NCI-H1092 (cell line): ENCODE measurements at places on chromosomes 7 and 10.

DNA sequence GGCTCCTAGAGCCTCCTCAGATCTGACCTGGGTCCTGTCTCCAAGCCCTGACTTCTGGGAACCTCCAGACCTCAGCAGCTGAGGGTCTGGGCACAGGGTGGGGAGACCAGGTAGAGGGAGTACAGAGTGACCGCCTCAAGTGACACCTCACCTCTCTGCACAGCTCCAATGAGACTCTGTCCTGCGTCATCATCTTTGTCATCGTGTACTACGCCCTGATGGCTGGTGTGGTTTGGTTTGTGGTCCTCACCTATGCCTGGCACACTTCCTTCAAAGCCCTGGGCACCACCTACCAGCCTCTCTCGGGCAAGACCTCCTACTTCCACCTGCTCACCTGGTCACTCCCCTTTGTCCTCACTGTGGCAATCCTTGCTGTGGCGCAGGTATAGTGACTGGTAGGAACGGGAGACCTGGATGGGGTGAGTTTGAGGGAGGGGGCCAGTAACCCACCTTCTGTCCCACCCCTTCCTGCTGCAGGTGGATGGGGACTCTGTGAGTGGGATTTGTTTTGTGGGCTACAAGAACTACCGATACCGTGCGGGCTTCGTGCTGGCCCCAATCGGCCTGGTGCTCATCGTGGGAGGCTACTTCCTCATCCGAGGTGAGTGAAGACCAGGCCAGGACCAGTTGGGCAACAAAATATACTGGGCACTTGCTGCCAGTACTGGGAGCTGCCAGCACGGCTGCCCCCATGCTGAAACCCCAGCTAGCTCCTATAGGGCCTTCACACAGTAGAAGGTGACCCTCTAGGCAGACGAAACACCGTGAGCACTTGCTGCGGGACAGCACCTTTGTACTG, 17.8 kb downstream of the SMO start:
- DNase-seq, result no peak

DNA sequence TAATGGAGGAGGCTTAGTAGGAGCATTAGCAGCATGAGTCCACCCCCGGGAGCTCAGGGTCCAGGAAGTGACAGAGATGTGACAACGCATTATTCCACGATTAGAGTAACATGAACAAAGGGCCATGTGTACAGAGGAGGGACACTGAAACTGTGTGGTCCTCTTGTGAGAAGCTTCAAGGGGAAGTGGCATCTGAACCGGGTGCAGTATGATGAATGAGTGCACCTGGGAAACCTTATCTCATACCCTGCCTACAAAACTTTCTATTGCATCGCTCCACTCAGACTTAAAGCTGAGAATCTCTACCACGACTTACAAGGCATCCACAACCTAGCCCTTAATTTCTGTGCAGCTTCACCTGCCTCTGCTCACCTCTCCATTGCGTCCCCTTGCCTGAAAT, 115.3 kb upstream of the AMPH start:
- DNase-seq, result no peak

- no peak for DNase-seq
Observed at GRCh38 chr7:85061456-85061855, 125.4 kb downstream of the SEMA3D start.

DNA sequence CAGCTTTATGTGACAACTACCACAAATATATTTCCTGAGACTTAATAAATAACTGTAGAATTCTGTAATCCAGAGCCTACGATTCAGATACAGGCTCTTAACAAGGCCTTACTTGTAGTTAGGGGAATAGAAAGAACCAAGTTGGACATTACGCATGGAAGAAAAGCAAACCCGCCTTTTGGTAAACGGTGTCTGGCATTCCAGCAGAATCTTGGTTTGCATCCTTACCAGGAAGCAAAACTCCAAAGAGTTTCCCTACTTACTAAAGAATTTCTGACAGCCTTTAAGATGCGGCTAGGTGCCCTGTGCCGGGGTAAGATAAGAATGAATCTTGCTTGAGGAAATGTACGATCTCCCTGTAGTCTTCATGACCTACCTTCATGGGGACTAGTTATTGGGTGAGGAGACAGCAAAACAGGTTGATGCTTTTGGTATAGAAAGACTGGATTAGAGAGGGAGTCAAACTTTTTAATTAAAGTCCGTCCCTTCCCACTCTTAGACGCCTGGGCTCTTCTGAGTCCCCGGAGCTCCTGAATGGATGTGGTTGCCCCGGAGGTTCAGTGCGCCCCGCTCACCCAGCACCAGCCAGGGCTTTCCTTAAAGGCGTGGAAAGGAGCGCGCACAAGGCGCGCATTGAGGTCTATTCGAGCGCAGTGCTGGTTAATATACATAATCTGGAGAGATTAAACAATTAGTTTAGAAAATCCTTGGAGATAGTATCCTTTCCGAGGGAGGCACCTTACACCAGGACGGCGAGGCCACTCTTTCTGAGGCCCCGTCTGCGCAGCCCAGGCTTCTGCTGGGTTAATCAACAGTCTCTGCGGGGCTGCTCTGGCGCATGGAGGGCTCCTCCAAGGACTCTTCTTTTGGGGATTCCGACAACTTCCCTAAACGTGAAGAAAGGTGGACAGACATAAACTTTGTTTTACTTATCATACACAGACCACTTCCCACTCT, 11.5 kb downstream of the PTF1A start:
- DNase-seq, result no peak

DNA sequence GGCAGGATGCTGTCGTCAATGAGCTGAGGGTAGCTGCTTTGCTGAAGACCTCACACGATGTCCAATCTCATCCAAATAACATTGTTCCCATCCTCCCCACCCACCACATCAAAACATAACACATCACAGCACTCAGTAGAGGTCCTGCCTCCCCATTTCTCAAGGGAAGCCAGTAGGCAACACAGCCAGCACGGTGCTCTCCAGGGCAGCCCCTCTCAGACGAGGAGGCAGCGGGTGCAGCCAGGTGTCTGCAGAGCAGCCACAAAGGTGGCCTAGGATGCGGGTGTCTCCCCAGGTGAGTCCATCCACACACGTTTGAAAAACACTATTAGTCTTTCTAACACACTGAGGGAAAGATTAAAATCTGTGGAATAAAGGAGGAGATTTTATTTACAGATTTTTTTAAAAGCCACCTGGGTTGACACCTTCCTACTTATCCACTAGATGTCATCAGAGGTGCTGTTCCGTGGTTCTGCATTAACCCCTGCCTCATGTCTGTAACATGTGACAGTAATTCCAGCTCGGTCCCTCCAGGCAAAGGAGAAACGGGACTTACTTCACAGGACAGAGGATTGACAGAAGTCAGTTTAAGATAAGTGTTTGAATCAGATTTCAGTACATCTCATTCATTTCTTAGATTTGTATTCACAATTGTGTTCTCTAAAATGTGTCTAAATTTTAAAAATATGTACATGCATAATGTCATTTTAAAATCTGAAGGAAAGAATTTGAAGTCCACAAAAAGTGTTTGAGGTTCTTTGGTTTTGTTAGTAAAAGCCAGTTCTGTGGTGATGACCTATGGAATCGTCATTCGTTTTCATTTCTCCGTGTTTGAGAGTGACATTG, 68.0 kb downstream of the LANCL2 start:
- DNase-seq, result peak; percentile 62

- no peak for DNase-seq
Observed at GRCh38 chr10:34494012-34494411, 321.1 kb downstream of the PARD3 start.

GRCh38 chr7:45104844-45105587, 6.5 kb downstream of the TBRG4 start:
- no peak for DNase-seq

DNA sequence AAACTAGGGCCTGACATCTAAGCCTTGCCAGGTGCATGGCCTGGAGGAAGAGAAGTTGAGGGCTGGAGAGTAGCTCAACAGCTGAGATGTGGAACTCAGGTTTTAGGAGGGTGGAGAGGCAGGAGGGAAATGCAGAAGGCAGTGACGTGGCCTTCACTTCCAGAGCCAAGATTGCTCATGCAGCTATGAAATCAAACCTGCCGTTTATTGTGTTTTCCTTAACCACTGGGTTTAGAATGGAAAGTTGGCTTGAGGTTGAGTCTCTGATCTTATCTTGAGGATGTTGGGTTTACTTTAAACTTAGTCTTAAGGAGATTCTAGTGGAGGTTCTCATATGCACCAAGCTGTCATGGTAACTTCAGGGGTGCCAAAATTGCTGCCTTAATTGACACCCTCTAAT, 178.6 kb downstream of the SORCS3 start:
- DNase-seq, result no peak

DNA sequence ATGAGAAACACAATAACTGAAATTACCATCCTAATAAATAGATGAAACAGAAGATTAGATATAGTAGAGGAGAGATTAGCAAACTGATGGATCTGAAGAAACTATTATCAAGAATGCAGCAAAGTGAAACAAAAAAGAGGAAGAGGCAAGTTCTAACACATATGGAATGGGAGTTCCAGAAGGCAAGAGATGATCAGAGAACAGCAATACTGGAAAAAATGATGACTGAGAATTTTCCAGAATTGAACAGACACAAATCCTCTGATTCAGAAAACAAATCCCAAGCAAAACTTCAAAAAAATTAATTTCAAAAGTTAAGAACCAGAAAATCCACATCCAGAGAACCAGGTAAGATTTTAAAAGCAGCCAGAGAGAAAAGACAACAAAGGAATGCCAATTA, 20.2 kb upstream of the CYREN start:
- DNase-seq, result no peak

DNA sequence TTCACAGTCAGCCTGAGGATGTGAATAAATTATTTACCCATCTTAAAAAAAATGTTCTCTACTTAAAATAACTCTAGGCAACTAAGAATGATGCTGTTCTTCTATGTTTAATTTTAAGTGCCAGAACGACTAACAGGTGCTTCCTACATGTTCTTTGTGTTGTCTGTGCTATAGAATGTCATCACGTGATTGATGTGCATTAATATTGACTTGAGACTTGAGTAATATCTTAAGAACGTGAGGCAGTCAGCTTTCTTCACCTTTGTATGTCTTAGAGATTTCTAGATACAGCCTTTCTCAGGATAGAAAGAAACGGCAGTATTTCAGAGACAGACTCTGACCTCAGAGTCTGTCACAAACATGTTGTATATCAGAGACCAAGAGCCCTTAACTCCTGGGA, 274.6 kb downstream of the KCND2 start:
- DNase-seq, result no peak

DNA sequence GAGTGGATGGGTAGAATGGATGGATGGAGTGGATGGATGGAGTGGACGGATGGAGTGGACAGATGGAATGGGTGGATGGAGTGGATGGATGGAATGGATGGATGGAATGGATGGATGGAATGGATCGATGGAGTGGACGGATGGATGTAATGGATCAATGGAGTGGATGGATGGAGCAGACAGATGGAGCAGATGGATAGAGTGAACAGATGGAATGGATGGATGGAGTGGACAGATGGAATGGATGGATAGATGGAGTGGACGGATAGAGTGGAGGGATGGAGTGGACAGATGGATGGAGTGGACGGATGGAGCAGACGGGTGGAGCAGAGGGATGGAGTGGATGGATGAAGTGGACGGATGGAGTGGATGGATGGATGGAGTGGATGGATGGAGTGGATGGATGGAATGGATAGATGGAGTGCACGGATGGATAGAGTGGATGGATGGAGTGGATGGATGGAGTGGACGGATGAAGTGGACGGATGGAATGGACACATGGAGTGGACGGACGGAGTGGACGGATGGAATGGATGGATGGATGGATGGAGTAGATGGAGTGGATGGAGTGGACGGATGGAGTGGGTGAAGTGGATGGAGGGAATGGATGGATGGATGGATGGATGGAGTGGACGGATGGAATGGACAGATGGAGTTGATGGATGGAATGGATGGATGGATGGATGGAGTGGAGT, 260.3 kb upstream of the C7orf33 start:
- no peak for DNase-seq

GRCh38 chr7:295155-296154, 5.5 kb downstream of the FOXL3 start:
- DNase-seq, result no peak

GRCh38 chr7:54846273-54846672, 87.3 kb upstream of the SEC61G start:
- DNase-seq, result no peak

DNA sequence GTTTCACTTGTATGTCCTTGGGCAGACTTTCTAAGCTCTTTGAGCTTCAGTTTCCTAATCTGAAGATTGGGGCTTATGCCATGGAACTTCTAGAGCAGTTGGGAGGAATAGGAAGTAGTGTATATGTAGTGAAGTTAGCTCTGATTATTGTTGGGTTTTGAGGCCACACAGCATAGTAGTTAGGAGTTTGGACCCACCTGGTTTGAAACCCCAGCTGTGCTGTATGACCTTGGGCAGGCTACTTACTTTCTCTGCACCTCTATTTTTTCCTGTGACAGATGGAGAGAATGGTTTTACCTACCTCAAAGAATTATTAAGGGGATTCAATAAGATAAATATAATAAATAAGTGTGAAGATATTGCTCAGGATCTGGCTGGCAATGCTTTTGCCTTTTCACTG, 61.4 kb upstream of the ADRB1 start:
- no peak for DNase-seq

DNA sequence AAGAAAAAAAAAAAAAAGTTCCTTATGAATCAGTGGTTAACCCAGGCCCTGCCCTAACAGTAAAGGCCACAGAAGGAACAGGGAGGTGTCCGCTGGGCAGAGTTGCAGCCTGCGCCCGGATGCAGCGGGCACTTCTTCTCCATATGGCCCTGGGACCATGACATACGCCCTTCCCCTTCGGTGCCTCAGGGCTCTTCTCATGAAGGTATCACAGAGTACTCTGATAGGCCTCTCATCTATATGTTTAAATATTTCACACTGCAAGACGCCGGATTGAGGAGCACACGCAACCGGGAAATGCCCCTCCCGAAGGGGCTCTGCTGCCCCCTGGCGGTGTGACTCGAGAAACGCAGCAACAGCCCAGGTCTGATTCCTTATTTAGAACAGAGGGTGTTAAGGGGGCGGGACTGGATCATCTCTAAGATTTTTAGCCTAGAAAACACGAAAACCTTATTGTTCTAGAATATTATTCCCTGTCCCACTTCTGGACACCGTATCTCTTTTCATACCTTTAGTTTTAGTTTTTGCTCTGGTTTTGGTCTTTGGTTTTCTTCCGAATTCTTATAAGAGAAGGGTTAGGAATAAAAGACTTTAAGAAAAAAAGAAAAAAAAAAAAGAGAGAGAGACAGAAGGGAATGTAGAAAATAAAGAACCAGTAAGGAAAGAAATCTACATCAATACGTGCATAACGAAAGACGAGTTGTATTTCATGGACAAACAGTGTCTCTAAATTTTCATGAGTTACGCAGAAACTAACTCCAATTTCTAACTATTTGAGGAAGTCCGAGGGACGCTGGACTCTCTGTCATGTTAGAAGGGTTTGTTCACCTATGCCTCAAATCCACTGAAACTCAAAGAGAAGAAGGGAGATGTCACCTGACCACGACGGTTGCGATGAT, 12.0 kb downstream of the DAGLB start:
- peak; percentile 71 for DNase-seq

GRCh38 chr10:59240582-59241183, 64.2 kb downstream of the PHYHIPL start:
- no peak for DNase-seq

GRCh38 chr10:124903111-124903510, 38.8 kb upstream of the ZRANB1 start:
- no peak for DNase-seq

- no peak for DNase-seq
Observed at GRCh38 chr7:149248777-149249176, 9.3 kb downstream of the ZNF212 start.

- DNase-seq, result no peak
Observed at GRCh38 chr7:127290801-127291361, 38.1 kb upstream of the GRM8 start.
